ENCODE measurements at places on chromosomes 12 and 14.
A peak's percentile ranks its signal among the peaks of the same experiment; 100 is the strongest.

DNA sequence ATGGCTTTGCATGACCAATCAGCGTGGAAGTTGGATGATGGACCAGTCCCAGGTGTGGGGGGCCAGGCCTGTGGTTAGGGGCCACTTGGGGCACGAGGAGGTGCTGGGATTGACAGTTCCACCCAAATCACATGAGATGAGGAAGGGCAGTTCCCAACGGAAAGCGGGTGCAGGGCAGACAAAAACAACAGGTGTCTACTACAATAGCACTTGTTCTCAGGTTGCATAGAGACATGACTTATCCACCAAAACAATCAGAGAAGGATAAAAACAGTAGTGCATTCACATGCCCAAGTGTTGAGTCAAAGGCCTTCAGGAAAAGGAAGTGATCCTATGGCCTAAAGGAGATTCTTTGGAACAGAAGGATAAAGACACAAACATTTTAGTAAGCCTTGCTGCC, 14.6 kb upstream of the EIF2B2 start:
- peak; percentile 48 for DNase-seq

DNA sequence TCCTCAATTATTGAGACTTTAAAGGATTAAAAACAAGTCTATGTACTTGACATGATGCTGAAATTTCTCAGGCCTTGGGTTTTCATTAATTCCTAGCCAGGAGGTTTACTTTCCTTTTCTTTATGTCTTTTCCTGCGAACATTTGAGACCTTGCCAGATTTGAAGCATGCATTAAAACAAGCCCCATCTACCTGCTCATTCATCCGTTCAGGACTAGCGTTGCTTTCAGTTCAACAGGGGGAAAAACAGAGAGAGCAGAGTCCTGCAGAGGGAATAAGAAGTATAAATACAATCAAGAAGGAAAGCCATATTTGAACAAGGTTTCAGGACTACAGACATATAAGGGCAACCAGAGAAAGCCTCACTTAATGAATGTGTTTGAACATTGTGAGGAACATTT, 542.4 kb downstream of the DIO2 start:
- no peak for DNase-seq

- DNase-seq: no peak
Measured at GRCh38 chr14:96294246-96294645, 38.2 kb downstream of the BDKRB1 start.

- no peak for DNase-seq
Measured at GRCh38 chr12:79020106-79020505, 155.5 kb downstream of the SYT1 start.

- peak; percentile 67 for DNase-seq
Measured at GRCh38 chr12:108750526-108750925, 19.2 kb upstream of the CORO1C start.

DNA sequence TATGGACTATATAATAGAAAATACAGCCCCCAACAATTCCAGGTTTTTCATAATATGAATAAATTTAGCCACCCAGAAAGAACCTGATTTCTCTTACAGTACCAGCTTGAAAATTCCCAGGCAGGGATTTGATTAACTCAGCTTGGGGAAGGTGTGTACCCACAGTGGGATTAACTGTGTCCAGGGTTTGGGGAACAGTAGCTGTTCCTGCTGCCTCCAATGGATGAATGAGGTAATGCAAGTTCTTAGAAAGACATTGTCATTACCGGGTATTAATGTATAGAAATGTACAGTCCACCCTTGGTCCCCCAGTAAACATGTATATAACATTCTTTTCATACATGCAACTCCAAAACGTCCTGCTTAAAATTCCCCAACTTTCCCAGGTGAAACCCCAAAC, 115.6 kb downstream of the LRIG3 start:
- no peak for DNase-seq

GRCh38 chr12:52813885-52814709, at the start of gene KRT4:
Gene KRT4 (minus strand): TSS chr12:52814116. CDS start chr12:52814058, 58 bp downstream.
- DNase-seq: peak; percentile 38

DNA sequence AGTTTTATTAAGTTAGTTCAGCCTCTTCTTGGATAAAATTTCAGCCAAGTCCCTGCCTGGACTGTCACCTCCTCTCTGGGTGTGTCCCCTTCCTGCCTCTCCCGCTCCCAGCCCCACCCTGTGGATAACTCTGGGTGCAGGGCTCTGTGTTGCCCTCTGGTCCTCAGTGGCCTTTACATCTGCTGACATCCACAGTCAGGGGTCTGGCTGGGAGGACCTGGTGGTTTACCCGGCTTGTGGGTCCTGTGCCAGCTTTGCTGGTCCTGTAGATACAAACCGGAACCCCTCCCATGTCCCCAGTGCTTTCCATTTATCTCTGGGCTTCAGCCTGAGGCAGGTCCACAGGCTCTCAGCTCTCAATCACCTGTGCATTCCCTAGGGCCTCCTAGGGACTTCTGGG, 28.9 kb upstream of the PLEKHG3 start:
- no peak for DNase-seq

DNA sequence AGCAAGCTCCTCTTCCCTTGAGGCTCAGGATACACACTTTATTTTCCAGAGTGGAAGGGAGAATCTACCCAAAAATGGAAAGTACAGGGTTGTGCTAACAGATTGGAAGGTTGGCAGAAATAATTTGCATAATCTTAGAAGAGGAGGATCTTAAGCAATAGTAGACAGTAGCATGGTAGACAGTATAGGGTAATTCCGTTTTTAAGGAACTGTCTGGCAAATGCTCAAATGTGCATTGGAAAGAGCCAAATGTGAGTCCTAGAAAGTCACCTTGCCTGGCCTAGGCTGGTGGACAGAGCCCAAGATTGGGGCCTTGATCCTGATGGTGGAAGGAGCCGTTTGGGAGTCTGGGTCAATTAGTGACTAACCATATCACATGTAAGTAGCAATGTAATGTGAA, 13.1 kb upstream of the CARMIL3 start:
- no peak for DNase-seq

- no peak for DNase-seq
Measured at GRCh38 chr12:94386422-94386821, 73.2 kb downstream of the CEP83 start.

- DNase-seq: no peak
Measured at GRCh38 chr14:73714656-73715081, 485 bp upstream of the PNMA1 start.

DNA sequence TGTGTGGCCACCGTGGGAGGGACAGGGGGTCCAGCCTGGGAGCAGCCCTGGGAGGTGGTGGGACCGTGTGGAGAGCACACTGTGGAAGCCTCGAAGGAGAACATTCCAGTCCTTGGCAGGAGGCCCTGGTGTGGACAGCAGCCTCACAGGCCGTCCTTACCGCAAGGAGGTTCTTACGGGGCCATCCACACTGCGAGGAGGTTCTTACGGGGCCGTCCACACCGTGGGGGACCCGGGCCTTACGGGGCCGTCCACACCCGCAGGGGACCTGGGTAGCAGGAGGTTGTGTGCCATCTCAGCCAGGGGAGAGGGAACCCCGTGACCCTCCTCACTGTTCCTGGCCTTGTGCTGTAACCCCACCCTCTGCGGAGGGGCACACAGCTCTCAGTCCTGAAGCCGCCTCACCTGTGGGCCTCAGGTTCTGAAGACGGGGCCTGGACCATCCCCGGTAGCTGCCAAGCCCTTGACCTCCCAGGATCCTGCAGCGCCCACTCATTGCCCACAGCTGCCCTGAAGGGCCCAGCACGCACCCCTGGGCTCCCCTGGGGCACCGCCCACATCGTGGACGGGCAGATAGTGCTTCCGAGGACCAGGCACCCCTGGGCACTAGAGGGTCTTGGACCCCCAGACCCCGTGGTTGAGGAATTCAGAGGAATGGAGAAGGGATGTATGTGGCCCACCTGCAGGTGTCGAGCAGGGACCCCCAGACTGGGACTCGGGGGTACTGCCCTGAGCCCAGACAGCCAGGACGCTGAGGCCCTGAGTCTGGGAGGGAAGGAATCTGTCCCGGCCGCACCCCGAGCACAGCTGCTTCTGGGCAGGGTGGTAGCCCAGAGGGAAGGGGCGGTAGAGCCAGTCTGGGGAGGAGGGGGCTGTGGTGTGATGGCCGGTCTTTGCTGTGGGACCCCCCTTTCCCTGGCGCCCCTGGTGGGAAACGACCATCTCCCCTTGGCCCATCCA, 37.3 kb downstream of the LRCOL1 start:
- DNase-seq: no peak

DNA sequence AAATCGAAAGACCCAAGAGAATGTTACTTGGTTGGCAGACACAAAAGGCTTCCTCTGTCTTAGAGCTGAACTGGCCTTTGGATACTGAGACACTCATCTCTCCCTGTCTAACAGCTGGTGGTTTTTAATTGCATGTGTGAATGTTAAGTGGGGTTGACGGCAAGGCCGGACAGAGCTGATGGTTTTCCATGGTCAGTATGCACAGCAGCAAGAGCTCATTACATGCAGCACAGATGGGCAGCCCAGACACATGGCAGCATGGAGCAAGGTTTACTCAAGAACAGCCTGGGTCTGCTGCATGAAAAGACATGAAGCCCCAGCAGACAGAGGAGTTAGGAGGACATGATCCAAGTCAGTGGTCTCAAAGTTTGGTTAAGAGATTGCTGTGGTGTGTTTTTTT, 27.8 kb upstream of the CACNA2D4 start:
- DNase-seq: no peak

DNA sequence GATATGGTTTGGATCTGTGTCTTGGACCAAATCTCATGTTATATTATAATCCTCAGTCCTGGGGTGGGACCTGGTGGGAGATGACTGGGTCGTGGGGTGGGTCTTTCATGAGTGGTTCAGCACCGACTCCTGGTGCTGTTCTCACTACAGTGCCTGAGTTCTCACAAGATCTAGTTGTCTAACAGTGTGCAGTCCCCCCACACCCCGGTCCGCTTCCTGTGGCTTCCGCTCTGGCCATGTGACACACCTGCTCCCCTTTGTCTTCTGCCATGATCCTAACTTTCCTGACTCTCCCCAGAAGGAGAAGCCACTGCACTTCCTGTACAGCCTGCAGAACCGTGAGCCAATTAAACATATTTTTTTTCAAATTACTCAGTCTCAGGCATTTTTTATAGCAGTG, 1262.2 kb downstream of the TMEM121 start:
- DNase-seq: no peak

DNA sequence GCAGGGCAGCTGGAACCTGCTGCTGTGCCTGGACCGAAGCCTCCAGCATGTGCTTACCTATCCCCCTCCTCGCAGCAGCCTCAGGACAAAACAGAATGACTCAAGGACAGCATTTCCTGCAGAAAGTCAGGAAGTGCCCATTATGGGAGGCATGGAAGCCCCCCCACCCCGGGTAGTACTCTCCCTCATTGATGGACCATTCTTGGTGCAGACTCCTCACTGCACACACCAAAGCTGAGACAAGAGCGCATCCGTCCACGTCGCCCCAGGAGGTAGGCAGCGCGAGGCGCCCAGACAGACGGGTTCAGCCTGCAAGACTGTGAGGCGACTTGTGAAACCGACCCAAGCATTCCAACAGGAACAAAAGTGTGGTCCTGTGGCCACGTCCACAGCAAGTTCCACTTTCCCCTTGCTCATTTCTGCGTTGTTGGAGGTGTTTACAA, 243.9 kb upstream of the ATXN7L3B start:
- no peak for DNase-seq

DNA sequence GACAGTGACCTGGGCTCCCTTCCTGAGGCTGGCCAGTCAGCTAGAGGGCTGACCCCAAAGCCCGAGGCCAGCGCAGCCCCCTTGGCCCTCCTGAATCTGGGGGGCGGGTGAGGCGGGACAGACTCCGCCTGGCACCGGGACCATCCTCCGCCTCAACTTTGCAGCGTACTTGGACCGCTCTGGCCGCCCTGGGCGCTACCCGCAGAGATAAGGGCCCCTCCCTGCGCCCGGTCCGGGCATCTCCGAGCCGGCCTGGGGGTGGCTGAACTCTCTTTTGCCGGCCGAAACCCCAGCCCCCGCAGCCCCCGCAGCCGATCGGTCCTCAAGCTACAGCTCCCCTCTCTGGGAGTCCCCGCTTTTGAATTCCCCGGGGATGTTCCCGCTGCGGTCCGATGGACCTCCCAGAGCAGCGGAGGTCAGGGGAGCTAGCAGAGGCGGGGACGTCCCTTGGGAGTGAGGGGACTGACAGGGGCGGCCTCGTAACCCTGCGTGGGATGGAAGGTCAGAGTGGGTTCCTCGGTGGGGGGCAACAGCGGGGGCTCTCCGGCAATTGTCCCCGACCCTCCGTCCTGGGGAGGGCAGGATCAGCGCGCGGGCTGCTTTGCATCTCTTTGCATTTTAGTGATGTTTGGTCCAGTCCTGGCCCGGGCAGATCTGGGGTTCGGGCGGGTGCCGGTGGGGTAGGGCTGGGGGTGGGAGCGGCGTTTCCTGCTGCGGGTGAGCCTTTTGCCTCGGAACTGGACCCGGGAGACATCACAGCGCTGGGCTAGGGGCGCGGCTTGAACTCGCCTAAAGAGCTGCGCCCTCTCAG, at the start of gene CRIP1:
CRIP1 (plus strand) TSS at position 724 of the 811 bp plus-strand sequence. CDS start 374 bp downstream, outside the sequence.
- DNase-seq: no peak

DNA sequence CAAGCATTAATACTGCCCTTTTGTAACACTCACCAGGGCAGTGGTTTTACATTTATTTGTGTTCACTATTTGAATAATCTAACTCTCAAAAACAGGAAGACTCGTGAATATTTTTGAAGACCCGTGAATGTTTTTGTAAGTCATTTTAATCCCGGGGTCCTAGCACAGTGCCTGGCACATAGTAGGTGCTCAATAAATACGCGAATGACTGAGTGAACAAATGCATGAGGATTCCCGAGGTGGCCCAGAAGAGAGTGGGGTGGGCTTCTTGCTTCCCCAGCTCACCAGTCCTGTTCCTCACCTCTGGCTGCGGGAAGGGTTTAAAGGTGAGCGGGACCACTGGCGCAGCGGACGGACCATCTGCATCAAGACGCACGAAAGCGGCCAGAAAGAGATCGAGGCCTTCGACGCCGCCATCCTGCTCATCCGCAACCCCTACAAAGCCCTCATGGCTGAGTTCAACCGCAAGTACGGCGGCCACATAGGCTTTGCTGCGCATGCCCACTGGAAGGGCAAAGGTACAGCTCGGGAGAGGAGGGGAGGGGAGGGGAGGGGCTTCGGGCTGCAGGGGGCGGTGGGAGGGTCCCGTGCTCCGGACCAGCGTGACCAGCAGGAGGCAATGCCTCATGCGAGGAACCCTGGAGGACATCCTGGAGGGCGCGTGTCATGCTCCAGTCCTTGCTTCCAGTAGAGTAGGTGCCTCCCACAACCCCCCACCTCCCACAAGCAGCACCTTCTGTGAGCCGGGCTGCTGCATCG, 98.9 kb downstream of the CMKLR1 start:
- DNase-seq: no peak

DNA sequence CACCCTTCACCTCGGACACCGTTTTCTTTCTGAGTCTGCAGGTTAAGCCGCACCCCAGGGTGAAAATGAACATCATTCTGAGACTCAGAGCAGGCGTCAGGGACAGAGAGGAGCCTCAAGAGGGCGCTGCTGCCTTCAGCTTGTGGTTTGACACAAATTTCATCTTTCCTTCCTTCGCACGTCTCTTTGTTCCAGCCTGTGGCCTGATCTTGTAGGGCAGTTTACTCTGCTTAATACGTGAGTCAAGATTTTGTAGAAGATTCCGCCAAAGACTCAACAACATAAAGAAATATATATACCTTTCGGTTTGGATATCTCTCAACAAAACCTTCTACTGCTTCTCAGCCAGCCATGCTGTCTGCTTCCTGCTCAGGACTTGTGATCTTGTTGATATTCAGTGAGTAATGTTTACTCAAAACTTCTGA, 329.3 kb upstream of the OR4E1 start:
- DNase-seq: no peak

GRCh38 chr12:4960030-4960429, 50.3 kb downstream of the KCNA1 start:
- no peak for DNase-seq

All from tongue (tissue), 3 donors.